ENCODE measurements at places on chromosomes 16 and 17.

GRCh38 chr17:70028978-70029767, 45.9 kb upstream of the KCNJ16 start:
- DNase-seq: no peak

- DNase-seq: no peak
These were observed 27.7 kb downstream of the USP7 start for GRCh38 chr16:8935989-8936388.

DNA sequence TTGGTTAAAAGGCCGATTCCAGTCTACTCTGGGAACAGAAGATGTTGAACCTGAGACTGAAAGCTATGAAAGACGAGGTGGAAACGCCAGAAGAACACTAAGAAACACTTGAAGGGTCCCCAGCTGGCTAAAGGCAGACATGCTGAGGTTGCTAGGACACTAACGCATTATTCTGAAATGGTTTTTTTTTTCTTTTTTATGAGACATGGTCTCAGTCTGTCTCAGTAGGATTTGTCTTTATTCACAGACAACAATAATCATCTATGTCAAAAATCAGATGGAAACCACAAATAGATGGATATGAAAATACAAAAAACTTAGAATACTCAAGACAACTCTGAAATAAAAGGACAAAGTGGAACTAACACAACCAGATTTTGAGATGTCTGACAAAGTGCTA, 35.0 kb upstream of the RASD1 start:
- DNase-seq: no peak

- no peak for DNase-seq
These were observed 44.2 kb upstream of the DNAH9 start for GRCh38 chr17:11554042-11554441.

DNA sequence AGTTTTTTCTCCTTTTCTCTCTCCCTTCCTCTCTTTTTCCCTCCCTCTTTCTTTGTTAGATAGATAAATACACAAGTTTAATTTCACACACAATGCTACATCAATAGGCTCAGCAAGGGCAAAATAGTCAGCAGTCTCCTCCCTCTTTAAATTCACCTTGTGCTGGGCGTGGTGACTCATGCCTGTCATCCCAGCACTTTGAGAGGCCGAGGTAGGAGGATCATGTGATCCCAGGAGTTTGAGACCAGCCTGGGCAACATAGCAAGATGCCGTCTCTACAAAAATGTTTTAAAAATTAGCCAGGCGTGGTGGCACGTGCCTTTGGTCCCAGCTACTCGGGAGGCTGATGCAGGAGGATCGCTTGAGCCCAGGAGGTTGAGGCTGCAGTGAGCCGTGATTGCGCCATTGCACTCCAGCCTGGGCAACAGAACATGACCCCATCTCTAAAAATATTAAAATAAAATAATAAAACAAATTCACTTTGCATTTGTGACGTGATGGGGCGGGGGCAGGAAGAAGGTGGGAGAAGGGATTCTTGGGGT, 27.4 kb downstream of the IL21R start:
- no peak for DNase-seq

- no peak for DNase-seq
These were observed 3.3 kb upstream of the MBTPS1 start for GRCh38 chr16:84120023-84120422.

- DNase-seq: peak; percentile 52
These were observed 32.6 kb upstream of the MEOX1 start for GRCh38 chr17:43694081-43694870.

DNA sequence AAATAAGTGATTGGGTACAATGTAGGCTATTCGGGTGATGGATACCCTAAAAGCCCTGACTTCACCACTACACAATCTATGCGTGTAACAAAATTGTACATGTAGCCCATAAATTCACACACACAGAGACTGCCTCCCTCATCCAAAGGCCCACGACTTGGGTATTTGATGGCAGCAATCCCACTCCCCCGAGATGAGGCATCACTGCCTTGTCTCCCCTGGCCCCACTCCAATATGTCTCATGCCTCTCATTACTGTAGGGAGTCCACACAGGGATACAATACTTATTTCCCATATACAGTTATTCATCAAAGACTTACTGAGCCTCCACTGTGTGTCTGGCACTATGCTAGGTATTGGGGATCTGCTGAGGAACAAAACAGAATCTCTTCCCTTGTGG, 192.6 kb downstream of the CBLN1 start:
- no peak for DNase-seq

DNA sequence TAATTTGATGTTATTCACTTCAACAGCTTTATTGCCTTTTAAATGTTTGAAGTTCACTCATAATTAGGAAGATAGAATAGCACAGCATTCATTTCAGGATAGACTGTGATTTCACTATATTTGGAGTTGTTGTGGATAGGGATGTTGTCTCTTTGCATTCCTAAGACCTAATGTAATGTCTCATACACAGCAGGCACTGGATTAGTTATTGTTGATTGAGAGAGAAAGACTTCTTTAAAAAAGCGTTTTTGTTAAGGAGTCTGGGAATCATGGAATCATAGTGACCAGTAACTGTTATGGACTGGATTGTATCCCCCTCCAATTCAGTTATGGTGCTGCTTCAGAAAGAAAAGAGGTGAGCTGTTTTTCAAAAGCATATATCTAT, 122.0 kb downstream of the USP22 start:
- no peak for DNase-seq

GRCh38 chr17:8225813-8226535, 15.6 kb upstream of the AURKB start:
- DNase-seq: peak; percentile 65

DNA sequence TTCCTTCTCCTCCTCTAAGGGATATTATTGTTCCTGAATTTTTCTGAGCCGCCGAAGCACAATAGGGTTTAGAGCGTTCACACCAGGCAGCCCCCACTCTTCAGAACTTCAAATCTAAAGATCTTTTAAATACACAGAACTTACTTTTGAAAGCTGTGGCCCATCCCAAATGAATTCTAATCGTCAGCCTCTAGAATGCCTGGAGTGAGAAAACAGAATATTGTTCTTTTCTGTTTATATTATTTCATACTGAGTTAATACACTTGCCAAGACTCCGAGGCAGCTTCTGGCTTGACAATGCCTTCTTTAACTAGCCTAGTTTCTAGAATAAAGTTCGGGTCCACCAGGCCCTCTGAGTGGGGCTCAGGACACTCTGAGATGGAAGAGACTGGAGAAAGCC, 405.6 kb downstream of the WWOX start:
- no peak for DNase-seq

GRCh38 chr17:34511931-34512330, 67.5 kb upstream of the TMEM132E start:
- DNase-seq: no peak

DNA sequence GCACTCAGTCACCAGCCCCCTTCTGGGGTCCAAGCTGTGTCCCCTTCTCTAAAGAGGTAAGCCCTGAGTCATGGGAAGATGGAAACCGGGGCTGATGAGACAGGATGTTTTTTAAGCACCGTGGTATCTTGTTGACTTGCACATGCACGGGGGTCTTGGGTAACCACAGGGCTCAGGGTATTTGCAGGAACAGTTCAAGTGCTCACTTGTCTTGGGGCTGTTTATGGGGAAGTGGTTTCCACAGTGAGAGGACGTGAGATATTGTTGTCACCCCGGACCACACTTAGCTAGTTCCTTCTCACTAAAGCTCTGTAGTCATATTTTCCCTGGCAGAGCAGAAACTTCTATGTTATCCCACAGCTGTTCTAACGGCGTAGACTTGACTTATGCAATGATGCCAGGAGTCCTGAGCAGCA, 7.7 kb downstream of the CCL3L1 start:
- DNase-seq: no peak

- DNase-seq: peak; percentile 36
These were observed 291.6 kb upstream of the TNRC6C start for GRCh38 chr17:77666881-77667395.

DNA sequence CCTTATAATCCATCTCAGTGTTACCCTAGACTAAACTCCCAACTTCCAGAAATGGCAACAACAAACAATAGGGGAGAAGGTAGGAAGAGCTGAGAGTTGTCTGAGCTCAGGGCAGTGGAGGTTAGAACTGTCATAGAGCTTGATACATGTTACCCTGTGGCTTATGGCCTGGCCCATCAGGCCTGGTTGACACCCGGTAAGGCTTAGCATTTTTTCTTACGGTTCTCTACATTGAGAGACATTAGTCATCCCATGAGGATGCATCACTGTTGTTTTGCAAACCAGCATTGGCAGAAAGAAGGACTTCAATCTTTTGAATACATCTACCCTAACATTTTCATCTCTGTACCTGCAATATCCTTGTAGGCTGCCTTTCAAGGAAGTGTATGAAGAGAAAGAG, 226.6 kb downstream of the PHKB start:
- no peak for DNase-seq

- peak; percentile 17 for DNase-seq
These were observed 40.5 kb downstream of the LYRM1 start for GRCh38 chr16:20940871-20941635.

All from stimulated activated CD8-positive, alpha-beta memory T cell treated with anti-CD3 and anti-CD28 coated beads, Interleukin-15, amount 100 ng/mL, for 48 hours (primary cell).